ENCODE measurements at places on chromosomes 16 and 17. TPM values are rescaled to one million over a fixed set of nuclear protein-coding genes. Genes with fewer than 3 reads are reported as not detected.

SULT1A2 gene
- 0.23 TPM for total RNA-seq

SCO1 gene
- total RNA-seq: 36.2 TPM

FOXJ1 gene
- total RNA-seq: 4.5 TPM

IRX3 gene
- 33.0 TPM for total RNA-seq

PDE6G gene
- total RNA-seq: 0.45 TPM

CMIP gene
- total RNA-seq: 41.2 TPM

SHBG gene
- 2.5 TPM for total RNA-seq

GRCh38 chr16:87492291-87492630 is 563 bp downstream of the ZCCHC14 start:
- no peak for DNase-seq
- no peak overlapping the region for H3K27ac ChIP-seq
- H3K4me1 ChIP-seq: peaks cover 38% of the 10 kb centered on the region
- H3K4me3 ChIP-seq: no peak overlapping the region
- no peaks in the 10 kb centered on the region for H3K27me3 ChIP-seq

GRCh38 chr17:58270476-58271215 is 10.1 kb downstream of the MPO start:
- no peaks in the 10 kb centered on the region for H3K36me3 ChIP-seq
- H3K4me1 ChIP-seq: no peaks in the 10 kb centered on the region
- H3K27me3 ChIP-seq: peaks cover 14% of the 10 kb centered on the region
- no peak overlapping the region for H3K4me3 ChIP-seq
- no peak overlapping the region for H3K27ac ChIP-seq
- DNase-seq: no peak

GRCh38 chr17:38341035-38341721 is 2.6 kb downstream of the GPR179 start:
- no peaks in the 10 kb centered on the region for H3K27me3 ChIP-seq
- no peaks in the 10 kb centered on the region for H3K36me3 ChIP-seq
- H3K27ac ChIP-seq: no peak overlapping the region
- H3K4me3 ChIP-seq: no peak overlapping the region
- DNase-seq: no peak
- H3K4me1 ChIP-seq: no peaks in the 10 kb centered on the region

GRCh38 chr17:64156670-64157069 is 26.7 kb upstream of the ERN1 start:
- no peaks in the 10 kb centered on the region for H3K27me3 ChIP-seq
- no peak for DNase-seq
- H3K36me3 ChIP-seq: peaks cover 6% of the 10 kb centered on the region
- H3K27ac ChIP-seq: peak overlapping the region; percentile 46
- H3K4me3 ChIP-seq: no peak overlapping the region

DNA sequence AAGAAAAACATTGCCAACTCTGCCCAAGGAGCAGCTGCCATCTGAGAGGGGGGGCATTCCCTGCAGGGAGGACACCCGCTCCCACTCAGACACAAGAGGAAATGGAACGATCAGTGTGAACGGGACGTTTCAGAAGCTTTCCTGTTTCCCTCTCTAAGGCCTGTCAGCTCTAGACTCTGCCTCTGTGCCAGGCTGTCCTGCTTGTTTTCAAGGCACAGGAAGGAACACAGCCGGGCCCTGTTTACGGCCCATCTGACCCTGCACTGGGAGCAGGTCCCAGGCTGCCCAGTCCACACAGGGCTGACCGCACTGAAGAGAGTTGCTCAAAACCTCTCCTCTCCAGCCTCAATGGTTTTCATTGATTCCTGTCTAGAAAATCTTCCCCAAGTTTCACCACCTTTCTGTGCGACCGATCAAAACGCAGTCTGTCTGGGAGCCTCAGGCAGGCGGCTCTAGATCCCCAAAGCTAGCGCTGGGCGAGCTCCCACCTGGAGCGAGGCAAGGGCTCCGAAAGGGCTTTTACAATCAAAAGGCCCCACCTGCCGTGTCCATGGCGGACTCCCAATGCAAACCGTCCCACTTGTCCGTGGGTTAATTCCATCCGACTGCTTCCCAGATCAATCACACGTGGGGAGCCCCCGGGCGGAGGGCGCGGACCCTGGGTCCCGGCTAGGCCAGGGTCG is 1.5 kb downstream of the PIEZO1 start:
- H3K27me3 ChIP-seq: peaks cover 37% of the 10 kb centered on the region
- DNase-seq: no peak
- peak overlapping the region; percentile 74 for H3K4me3 ChIP-seq
- H3K4me1 ChIP-seq: peaks cover 9% of the 10 kb centered on the region

DNA sequence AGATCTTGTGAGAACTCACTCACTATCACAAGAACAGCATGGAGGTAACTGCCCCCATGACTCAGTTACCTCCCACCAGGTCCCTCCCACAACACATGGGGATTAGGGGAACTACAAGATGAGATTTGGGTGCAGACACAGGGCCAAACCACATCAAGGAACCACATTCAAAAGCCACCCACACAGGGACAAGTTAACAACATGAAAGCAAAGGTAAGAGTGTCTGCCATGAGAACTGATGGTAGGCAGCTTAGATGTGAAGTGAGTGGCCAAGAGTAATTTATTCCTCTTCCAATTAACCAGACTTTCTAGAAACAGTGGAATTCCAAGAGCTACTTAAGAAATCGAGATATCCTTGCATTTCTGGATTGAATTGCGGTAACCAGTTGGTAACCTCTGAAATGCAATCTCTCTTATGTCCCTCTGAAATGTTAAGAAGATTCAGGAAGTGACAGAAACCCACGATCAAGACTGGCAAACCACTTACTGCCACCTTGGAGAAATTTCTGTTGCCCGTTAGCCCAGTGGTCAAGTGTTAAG is 167.4 kb upstream of the CACNG5 start:
- DNase-seq: no peak
- H3K36me3 ChIP-seq: peaks cover 10% of the 10 kb centered on the region
- H3K27me3 ChIP-seq: no peaks in the 10 kb centered on the region
- no peak overlapping the region for H3K4me3 ChIP-seq
- H3K27ac ChIP-seq: no peak overlapping the region

GRCh38 chr16:13767215-13767614 is 152.7 kb upstream of the ERCC4 start:
- H3K27me3 ChIP-seq: peaks cover 25% of the 10 kb centered on the region
- no peaks in the 10 kb centered on the region for H3K36me3 ChIP-seq
- H3K4me3 ChIP-seq: no peak overlapping the region
- H3K4me1 ChIP-seq: no peaks in the 10 kb centered on the region
- DNase-seq: no peak

- peaks cover 27% of the 10 kb centered on the region for H3K4me1 ChIP-seq
- peaks cover 12% of the 10 kb centered on the region for H3K27me3 ChIP-seq
- H3K4me3 ChIP-seq: peak overlapping the region; percentile 94
- H3K36me3 ChIP-seq: no peaks in the 10 kb centered on the region
- H3K27ac ChIP-seq: peak overlapping the region; percentile 19
- DNase-seq: no peak
Measured at GRCh38 chr16:718922-719321, 2.0 kb upstream of the ANTKMT start.

- H3K27ac ChIP-seq: no peak overlapping the region
- H3K4me3 ChIP-seq: no peak overlapping the region
- H3K27me3 ChIP-seq: no peaks in the 10 kb centered on the region
- no peaks in the 10 kb centered on the region for H3K4me1 ChIP-seq
Measured at GRCh38 chr17:63203652-63204051, 237.6 kb downstream of the TANC2 start.

DNA sequence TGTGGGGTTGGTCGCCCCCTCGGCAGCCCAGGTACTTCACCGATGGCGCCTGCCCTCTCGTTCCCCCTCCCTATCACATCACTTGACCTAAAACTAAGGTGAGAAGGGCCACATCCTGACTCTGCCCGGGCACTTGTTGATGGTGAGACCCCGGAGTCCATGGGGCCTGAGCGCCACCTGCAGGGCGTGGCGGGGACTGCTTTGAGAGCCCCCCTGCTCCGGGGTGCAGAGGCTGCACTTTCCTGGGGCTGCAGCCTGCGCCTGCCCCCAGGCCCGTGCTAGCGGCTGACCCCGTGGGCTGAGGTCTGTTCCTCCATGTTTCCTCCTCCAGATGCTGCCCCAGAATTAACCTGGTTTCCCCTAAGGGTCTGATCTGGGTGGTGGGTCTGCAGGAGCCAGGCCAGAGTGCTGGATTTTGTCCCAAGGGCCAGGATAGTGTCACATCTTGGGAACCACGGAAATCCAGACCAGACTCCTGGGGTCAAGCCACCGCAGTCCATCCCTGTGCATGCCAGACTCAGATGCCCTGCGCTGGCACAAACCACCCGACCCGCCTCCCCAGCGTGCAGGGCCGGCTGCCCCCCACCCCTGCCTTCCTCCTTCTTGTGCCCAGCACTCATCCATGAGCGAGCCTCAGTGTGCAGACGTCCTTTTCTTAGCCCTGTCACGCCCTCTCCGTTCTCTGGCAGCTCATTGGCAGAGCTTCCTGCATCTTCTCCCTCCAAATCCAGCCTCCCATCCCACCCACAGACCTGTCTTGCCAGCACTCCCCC is 2.7 kb downstream of the NDUFAF8 start:
- H3K27ac ChIP-seq: no peak overlapping the region
- DNase-seq: peak; percentile 81
- H3K4me3 ChIP-seq: peak overlapping the region; percentile 96

DNA sequence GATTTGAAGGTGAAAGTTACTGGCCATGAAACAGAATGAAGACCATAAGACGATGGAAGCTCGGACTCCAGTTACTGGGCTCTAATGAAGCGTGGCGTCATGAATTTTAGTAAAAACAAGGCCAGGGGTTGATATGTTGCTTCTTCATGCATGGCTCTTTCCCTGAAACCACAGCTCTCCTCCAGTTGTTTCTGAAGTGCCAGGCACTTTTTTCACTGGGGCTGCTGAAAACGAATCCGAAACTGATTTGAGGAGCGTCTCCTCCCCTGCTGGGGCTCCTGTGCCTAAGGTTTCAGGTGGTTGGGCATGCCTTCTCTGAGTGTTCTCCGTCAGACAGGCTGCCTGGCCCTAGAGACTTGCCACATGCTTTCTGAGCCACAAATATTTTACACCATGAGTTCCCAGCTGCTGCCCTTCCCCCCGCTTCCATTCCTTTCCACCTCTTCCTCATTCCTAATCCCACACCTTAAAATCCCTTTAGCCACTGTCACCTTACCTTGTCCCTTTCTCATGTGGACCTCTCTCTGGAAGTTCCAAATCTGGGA is 3.7 kb upstream of the MYL4 start:
- no peak for DNase-seq
- H3K27me3 ChIP-seq: peaks cover 4% of the 10 kb centered on the region
- H3K4me3 ChIP-seq: no peak overlapping the region
- H3K4me1 ChIP-seq: peaks cover 6% of the 10 kb centered on the region
- H3K36me3 ChIP-seq: no peaks in the 10 kb centered on the region
- no peak overlapping the region for H3K27ac ChIP-seq

- H3K27me3 ChIP-seq: no peaks in the 10 kb centered on the region
- DNase-seq: peak; percentile 66
- no peaks in the 10 kb centered on the region for H3K36me3 ChIP-seq
- H3K27ac ChIP-seq: no peak overlapping the region
- H3K4me3 ChIP-seq: no peak overlapping the region
- H3K4me1 ChIP-seq: peaks cover 5% of the 10 kb centered on the region
Measured at GRCh38 chr17:10618202-10618635, 38.9 kb downstream of the MYH3 start.

DNA sequence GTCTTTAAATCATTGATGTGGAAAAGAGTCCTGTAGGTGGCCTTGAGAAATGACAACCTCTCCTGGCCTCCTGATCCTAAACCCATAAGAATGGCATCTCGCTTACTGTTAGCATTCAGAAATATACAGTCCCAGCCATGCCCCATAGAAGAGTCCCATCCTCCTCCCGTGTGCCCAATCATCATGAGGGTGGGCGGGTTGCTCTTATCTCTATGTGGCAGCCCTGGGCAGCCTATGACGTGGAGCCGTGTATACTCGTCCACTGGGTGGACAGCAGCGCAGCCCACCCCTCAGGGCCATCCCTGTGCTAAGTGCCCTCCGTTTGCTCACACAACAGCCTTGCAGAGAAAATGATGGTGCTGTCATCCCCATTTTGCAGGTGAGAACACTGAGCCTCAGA is 105.3 kb downstream of the AMFR start:
- no peaks in the 10 kb centered on the region for H3K36me3 ChIP-seq
- no peak overlapping the region for H3K4me3 ChIP-seq
- no peak overlapping the region for H3K27ac ChIP-seq
- H3K4me1 ChIP-seq: peaks cover 14% of the 10 kb centered on the region
- no peaks in the 10 kb centered on the region for H3K27me3 ChIP-seq

GRCh38 chr16:23539984-23540816 is 16.9 kb downstream of the EARS2 start:
- no peaks in the 10 kb centered on the region for H3K4me1 ChIP-seq
- no peaks in the 10 kb centered on the region for H3K27me3 ChIP-seq
- no peak overlapping the region for H3K4me3 ChIP-seq
- no peaks in the 10 kb centered on the region for H3K36me3 ChIP-seq
- no peak for DNase-seq

DNA sequence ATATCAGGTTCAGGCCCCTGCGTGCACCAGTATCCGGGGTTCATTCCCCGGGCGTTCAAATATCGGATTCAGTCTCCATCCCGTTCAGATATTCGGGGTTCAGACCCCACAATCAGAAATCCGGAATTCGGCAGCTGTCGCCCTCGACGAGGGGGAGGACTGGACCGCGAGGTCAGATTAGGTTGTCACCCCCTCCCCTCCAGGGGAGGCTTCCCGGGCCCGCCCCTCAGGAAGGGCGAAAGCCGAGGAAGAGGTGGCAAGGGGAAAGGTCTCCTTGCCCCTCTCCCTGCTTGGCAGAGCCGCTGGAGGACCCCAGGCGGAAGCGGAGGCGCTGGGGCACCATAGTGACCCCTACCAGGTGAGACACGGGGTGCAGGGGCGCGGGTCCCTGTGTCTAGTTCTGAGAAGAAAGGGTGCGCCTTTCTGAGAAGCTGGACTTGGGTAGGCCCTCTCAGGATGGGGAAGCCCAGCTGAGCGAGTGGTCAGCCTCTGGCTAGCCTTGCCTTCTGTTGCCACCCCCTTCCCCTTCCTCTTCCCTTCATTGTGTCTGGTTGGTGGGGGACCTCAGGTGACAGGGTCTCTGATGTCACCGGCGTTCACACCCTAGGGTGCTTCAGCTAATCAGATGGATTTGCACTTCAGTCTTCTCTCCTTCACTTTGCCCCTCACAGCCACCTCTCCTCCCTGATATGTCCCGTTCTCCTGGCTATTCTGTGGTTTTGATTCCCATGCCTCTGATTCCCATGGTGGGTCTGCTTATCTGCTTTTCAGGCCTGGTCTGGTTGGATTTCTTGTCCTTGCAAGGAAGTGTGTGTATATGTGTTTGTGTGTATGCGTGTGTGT is 844 bp downstream of the TAOK2 start:
- H3K4me1 ChIP-seq: peaks cover 38% of the 10 kb centered on the region
- no peak for DNase-seq
- peak overlapping the region; percentile 83 for H3K27ac ChIP-seq
- peaks cover 25% of the 10 kb centered on the region for H3K36me3 ChIP-seq
- H3K4me3 ChIP-seq: peak overlapping the region; percentile 98

Data from neural crest cell (in vitro differentiated cells).